ENCODE measurements at places on chromosomes 13 and 19. TPM values are rescaled to one million over a fixed set of nuclear protein-coding genes. Genes with fewer than 3 reads are reported as not detected.

DNA sequence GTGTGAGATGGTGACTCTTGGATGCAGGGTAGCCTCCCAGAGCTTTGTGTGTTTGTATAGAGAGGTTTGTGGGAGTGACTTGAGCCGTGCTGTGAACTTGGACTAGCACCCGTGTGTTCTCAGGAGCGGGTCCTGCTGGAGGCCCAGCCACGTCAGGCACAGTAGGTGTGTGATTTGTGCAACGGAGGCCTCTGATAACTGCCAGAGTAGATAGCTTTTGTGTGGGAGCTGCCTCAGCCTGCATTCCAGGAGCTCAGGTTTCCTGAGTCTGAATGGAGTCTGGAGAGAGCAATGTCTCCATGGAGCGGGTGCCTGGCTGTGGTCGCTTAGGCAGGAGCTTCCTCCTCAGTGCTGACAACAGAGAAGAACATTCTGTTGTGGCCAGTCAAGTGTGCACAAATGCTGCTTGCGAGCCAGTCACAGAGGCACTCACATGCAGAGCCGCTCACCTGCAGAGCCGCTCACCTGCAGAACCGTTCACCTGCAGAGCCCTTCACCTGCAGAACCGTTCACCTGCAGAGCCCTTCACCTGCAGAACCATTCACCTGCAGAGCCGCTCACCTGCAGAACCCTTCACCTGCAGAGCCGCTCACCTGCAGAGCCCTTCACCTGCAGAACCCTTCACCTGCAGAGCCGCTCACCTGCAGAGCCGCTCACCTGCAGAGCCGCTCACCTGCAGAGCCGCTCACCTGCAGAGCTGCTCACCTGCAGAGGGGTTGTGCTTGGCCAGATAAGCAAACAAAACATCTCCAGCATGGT lies 32.6 kb downstream of the TFDP1 start:
- peak; percentile 61 for DNase-seq

DNA sequence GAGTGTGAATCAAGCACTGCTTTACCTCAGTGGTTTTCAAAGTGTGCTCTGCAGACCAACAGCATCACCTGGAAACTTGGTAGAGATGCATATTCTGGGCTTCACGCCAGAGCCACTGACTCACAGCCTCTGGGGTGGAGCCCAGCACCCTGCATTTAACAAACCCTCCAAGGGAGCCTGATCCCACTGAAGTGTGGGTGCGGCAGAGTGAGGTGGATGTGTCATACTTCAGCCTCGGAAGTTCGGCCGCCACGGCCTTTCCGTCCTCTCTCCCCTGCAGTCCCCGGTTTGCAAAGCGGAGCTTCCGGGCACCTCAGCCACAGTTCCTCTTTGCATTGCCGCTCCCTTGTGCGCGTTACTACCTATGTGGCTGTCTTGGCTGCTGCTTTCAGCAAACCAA lies 33.3 kb upstream of the MICU2 start:
- no peak for DNase-seq

DNA sequence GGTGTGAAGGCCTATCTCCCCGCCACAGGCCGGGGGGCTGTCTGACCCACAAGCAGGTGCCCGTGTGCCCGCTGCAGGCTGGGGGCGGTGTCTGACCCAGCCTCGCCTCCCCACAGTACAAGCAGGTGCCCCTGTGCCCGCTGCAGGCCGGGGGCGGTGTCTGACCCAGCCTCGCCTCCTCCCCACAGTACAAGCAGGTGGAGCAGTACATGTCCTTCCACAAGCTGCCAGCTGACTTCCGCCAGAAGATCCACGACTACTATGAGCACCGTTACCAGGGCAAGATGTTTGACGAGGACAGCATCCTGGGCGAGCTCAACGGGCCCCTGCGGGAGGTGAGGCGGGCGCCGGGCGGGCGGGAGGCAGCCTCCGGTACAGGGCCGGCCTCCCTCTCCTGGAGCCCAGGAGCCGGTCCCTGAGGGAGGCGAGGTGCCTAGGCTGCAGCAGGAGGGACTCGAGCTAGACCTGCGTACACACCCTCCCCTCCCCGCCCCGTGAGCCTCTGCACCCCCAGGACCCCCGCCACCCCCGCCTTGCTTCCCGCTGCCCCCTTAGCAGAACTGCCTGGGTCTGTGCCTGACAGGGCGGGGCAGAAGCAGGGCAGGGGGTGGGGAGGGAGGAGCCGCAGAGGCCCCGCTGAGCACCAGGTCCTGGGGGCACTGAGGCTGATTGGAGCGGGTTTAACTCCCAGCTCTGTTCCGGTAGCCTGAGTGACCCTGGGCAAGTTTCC lies 20.6 kb downstream of the HCN2 start:
- DNase-seq = no peak

DNA sequence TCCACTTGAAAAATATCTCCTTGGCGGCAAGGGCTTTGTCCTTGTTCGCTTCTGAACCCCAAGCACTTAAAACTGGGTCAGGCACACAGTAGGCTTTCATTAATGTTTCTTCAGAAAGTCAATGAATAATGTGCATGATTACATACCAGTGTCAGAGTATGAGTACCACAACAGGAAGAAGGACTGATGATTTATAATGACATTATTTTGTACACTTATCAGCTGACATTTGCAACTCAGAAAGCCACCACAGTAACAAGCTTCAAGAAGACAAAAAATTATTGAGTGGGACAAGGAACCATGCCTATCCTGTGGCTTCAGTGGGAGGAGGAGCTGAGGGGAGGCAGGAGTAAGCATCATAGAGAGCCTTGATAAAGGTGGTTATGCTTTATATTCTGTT lies 10.0 kb downstream of the POLR1D start:
- DNase-seq = no peak

DNA sequence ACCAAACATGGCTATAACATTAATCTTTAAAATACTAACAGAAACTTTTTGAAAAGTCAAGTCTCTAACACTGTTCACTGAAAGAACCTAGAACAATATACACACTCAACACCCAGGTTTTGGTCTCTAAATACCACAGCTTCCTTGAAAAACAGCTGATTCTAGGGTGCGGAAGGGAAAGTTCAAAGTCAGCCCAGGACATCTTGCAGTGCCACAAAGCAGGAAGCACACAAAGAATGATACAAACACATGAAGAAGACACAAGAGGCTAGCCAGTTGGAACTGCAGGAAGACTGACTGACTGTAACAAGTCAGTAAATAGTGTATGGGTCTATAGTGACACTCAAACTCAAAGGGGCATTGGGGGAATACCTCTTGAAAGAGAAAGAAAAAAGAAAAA lies 4.6 kb downstream of the DEDD2 start:
- DNase-seq = no peak

GRCh38 chr19:33133438-33134031 lies 1.6 kb downstream of the WDR88 start:
- DNase-seq = peak; percentile 62

GRCh38 chr19:31260171-31260933 lies 88.9 kb downstream of the TSHZ3 start:
- no peak for DNase-seq

GRCh38 chr19:19262190-19263057 lies 10.7 kb downstream of the TM6SF2 start:
- DNase-seq = peak; percentile 62

GRCh38 chr13:110284779-110285484 lies 22.0 kb downstream of the COL4A1 start:
- no peak for DNase-seq

DNA sequence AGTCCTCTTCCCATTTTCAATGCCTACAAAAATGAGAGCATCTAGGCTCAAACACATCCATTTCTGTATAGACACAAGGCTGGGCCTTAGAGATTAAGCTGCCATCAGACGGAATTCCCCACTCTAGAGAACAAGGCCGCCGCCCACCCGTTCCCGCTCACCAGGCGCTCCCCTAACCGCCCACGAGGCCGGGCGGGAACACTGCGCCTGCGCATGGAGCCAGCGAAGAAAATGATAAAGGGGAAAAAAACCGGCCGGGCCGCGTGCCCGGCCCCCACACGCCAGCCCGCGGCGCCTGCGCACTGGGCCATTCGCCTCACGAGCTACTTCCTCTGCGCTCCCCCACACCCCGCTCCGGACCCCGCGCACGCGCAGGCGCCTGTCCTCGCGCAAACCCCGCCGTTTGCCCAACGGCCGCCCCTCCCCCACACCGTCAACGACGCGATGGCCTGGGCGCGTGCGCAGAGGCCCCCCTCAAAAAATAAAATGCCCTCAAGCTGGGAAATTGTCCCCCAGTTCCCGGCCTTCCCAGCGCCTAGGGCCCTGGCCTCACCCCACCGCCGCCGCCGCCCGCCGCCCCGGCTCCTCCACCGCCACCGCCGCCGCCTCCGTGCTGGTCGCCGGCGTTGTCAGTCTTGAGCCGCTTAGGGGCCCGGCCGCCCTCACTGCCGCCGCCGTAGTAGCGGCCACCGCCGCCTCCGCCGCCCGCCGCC lies 483 bp downstream of the HNRNPL start:
- DNase-seq = peak; percentile 89

- DNase-seq = no peak
Measured at GRCh38 chr13:31882794-31883193, 143.5 kb downstream of the RXFP2 start.

- DNase-seq = no peak
Measured at GRCh38 chr13:82356667-82357410, 1525.4 kb downstream of the SLITRK1 start.

DNA sequence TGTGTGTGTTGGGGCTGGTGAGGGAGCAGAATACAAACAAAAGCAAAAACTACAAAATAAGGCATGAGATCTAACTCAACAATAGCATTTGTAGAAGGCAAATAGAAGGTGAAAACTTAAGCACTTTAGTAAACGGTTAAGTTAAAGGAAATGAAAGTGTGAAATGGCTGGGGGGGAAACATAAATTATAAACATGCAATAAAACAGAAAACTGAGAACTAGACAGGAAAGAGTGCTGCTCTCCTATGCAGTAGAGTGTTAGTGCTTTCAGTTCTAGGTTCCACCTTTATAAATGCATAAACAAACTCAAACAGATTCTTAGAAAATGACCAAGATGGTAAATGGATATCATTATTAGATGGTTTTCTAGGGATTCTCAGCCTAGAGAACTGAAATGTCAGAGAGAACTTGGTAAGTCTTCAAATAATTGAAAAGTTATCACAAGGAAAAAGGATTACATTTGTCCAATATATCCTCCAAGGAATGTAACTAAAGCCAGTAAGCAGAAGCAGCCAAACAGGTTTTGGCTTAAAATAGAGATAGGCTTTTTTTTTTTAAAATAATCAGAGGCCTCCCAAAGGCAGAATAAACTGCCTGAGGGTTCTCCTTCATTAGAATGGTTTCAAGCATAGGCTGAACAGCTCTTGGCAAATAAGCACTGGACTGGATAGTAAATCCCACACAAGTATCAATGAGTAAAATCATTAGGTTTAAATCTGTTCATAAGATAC lies 23.3 kb downstream of the RBM26 start:
- no peak for DNase-seq

The NR2C2AP gene
- total RNA-seq = 31.7 TPM

The CBY2 gene
- not detected for total RNA-seq

The NLRP9 gene
- not detected for total RNA-seq

The PCDH20 gene
- 0.29 TPM for total RNA-seq

The CBARP gene
- 25.6 TPM for total RNA-seq

The ZNF85 gene
- 26.8 TPM for total RNA-seq

The TMEM145 gene
- 2.8 TPM for total RNA-seq
